Muscle of leg (tissue), 16 donors: ENCODE measurements at places on chromosomes 6 and 20.
A peak's percentile ranks its signal among the peaks of the same experiment; 100 is the strongest.

- DNase-seq: no peak
Measured at GRCh38 chr20:57567471-57568079, 6.7 kb downstream of the PCK1 start.

GRCh38 chr6:39496915-39497314 is 174.4 kb upstream of the KCNK16 start:
- DNase-seq: peak; percentile 68

DNA sequence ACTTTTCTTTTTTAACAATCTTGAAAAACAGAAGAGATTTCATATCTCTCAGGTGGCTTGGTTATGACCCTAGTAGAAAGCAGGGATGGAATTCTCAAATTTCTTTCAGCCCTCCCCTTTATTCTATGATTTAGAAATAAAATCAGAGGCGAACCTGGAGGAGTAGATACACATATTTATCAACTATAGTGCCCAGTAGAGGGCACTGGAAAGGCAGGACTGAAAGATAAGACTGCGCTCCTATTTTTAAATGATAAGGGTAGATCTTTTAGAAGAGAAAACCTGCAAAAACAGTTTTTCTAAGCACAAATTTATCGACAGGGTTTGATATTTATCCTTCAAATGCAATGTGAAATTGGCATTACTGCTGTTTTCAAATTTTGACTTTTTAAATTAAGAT is 1296.6 kb downstream of the EPHA7 start:
- DNase-seq: peak; percentile 33

DNA sequence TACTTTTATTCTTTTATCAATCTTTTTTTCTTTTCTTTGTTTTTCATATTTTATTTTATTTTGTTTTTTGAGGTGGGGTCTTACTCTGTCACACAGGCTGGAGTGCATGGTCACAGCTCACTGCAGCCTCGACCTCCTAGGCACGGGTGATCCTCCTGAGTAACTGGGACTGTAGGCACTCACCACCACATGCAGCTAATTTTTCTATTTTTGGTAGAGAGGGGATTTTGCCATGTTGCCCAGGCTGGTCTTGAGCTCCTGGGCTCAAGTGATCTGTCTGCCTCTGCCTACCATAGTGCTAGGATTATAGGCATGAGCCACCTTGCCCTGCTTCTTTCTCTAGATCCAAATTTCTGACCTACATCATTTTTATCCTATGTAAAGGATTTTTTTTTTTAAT is 153.2 kb downstream of the CDKAL1 start:
- DNase-seq: no peak

DNA sequence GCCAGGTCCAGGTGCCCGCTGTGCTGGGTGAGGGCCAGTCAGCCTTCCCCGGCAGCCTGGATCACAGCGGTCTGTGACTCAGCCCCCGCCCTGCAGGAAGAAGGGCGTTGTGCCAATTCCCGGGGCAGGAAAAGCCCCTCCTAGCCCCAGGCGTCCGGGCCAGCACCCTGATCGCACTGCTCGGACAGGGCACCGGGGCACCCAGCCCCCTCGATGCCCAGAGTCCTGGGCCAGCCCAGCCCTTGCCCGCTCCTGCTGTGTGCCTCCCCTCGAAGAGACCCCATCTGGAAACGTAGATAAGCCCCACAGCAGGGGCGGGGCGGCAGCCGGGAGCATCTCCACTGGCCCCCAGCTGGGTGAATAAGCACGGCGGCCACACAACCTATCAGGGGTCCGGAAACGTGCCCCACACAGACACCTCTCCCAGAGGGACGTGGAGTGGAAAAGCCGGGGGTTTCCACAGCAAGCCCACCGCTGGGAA is 9.9 kb downstream of the LAMA5 start:
- DNase-seq: no peak

DNA sequence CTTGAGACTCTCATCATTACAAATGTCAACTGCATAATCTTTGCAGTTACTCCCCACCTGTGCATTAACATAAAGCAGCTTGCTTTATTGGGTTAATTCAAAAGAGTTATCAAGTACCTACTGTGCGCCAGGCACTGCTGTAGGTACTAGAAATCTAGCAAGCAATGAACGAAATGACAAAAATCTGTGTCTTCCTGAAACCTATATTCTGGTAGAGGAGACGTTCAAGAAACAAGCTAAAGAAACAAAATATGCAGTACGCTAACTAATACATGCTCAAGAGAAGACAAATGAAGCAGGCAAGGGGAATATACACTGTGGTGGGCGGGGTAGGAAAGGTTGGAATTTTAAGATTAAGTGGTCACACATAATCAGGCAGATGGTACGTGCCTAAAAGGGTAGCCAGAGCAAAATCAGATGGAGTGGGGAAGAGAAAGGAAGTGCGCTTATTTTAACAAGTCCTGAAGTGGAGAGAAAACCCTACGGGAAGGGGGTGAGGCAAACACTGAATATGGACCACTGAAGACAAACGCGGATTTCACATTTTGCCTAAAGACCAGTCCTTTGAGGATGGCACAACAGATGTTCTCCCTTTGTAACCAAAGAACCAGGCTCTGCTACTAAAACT is 1.2 kb downstream of the ELOVL2 start:
- DNase-seq: no peak

GRCh38 chr6:69835414-69836179 is 30.8 kb upstream of the COL19A1 start:
- DNase-seq: peak; percentile 84

DNA sequence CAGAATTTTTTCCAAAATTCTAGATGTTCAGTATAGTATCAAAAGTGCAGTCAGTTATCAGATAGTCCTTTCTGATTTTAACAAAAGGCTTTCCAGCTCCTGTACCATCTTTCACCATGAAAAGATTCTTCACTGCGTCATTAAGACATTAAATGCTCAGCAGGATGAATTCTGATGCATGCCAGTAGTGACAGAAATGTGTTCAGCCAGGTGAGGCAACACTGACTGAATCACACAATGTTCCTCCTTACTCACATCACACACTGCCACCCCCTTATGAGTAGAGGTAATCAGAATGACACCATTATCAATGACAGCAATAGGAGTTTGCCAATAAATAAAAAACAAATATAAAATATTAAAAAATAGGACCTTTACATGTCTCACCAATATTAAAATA is 426.6 kb upstream of the PLCB4 start:
- DNase-seq: no peak

DNA sequence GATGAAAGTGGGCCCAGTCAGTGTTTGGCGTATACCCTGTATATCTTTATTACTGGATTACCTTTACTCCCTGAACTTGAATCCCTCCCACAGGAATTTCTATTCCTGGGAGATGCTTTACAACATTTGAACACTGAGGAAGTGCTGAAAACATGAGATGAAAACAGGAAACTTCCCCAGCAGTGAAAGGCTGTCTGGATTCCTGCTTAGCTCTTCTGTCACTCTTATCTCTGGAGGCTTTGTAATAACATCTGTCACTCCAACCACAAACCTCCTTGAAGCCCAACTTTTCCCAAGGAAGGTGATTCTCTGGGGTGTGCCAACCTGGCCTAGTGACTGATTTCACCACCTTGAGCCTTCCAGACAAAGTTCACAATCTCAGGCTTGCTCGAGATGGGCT is 264.5 kb upstream of the BMP2 start:
- no peak for DNase-seq

DNA sequence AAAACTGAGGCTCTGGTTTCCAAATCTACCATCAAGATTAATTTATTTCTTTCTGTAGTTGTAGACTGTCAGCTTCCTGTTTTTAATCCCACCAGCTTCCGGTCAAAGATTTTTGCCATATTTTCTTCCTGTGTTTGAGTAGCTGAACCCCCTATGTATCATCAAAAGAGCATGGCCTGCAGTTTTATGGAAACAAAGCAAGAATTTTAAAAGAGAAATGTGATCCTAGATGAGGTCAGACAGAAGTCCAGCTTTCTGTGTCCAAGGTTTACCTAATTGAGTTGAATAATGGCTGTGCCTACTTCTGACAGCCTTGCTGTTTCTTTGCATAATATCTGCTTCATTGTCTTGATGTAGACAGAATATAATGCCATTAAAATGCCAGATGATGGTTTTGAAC is 163.7 kb downstream of the CARMIL1 start:
- no peak for DNase-seq

DNA sequence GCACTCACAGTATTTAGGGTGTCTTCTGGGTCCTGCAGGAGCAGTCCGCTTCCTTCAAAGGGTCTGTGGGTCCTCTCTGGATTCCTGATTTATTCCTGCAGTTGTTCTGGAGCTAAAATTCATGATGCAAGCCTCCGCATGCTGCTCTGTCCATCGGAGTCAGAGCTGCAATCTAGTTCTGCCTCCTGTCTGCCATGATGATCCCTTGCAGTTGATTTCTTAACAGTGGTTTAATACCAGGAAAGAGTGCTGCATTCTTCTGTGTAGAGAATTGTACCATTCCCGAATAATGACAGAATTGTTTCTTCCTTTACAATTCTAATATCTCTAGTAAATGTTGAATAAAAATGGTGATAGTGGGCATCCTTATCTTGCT is 72.0 kb upstream of the B3GAT2 start:
- no peak for DNase-seq

- no peak for DNase-seq
Measured at GRCh38 chr6:33978412-33979150, 167.3 kb downstream of the GRM4 start.

GRCh38 chr6:9612489-9612888 is 802.4 kb downstream of the TFAP2A start:
- DNase-seq: no peak

DNA sequence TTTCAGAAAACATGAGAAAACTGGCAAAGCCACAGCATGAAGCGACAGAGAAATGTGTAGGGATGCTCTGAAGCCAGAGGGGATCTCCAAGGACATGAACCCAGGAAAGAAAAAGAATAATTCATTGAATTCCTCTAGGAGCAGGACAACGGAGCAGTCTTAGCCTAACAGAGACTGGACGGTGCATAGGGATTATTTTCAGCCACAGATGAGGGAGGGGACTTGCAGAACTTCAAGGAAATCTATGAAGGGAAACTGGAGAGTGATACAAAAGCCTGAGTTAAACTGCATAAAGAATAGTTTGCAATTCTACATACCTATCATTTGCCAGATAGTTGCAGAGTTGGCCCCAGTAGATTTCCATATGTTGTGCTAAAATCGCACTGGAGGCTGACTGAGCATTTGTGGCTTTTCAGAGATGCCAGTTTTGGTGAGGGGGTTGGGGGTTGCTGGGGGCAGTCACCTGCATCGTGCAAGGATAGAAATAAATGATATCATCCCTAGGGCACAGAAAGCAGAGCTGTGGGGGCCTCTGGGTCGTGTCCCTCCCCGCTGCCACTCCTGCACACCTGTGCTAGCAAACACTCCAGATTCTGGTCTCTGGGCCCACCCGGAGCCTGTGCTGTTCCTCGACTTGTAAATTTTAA is 443.2 kb upstream of the JARID2 start:
- DNase-seq: peak; percentile 47

GRCh38 chr6:44422531-44422930 is 35.0 kb downstream of the CDC5L start:
- no peak for DNase-seq

DNA sequence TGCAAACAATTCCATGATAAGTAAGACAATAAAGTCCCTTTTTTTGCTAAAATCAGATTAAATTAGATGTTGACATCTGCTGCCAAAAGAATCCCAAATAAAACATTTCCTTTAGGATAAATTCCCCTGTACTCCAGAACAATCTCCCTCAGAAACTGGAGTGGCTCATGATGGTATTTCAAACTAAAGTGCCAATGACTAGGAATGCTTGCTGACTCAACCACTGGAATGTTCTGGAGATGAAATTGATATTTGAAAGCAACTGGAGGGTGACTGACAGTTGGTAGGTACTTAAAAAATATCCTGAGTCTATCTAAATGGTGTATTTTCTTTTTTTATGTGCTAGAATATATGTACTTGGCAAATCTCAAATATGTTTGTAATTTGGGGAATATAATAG is 350.1 kb upstream of the TSHZ2 start:
- no peak for DNase-seq

DNA sequence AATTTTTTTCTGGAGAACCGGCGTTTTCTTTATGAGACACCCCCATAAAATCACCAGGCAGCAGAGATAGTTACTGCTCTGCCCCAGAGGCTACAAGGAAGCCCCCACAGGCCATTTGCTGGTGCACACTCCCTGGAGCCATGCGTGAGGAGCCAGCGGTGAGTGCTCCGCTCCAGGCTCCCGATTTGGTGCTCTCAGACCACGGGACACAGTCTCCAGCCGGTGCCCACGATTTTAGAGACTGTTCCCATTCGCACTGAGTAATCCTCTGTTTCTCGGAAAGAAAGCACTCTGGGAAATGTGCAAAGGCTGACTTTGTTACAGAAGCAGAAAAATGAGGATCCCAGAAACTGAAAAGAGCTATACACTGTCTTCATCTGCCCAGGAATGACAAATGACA is 104.9 kb downstream of the RNASET2 start:
- DNase-seq: no peak

DNA sequence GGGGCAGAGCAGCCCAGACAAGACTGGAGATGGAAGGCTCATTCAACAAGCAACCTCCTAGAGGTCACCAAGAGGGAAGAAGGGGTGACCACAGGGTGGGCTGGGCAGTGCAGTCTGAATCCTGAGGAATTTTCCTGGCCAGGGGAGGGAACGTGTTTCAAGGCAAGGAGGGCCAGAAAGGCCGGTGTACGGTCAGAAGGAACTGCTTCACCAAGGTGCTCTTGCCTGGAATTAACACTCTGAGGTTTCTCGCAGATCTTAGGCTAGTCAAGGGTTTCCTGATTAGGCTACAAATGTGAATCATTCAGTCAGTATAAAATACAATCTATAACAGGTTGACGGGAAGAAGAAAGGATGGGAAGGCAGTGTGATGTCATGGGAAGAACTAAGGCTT is 199.3 kb downstream of the LRFN2 start:
- DNase-seq: no peak

GRCh38 chr6:170358496-170358895 is 51.9 kb downstream of the FAM120B start:
- DNase-seq: no peak

GRCh38 chr6:146827216-146827928 is 228.6 kb downstream of the ADGB start:
- no peak for DNase-seq

DNA sequence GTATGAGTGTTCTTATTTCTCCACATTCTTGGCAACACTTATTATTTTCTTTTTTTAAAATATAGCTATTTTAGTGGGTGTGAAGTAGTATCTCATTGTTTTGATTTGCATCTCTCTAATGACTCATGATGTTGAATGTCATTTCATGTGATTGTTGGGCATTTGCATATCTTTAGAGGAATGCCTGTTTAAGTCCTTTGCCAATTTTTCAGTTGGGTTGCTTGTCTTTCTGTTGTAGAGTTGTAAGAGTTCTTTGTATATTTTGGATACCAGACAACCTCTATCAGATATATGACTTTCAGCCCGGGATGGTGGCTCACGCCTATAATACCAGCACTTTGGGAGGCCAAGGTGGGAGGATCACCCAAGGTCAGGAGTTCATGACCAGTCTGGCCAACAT is 5.1 kb upstream of the POPDC3 start:
- DNase-seq: no peak

DNA sequence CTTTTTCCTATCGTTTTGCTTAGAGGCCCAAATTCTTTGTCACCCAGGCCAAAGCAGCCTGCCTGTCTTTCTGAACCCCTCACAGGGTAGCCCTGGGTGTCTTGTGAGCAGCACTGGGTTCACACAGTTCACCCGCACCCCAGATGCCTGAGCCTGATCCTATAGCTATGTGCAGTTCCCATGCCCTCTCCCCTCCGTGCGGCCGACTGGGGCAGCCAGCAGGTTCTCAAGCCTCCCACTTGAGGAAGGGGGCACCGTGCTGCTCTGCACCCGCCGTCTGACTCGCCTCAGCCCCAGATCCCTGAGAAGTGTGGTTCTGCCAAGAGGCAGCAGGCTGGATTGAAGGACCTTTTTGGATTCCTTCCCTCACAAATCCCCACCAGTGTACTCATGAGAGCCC is 89.0 kb downstream of the PSMB1 start:
- DNase-seq: no peak
